ENCODE measurements at places on chromosomes 16 and 17.

DNA sequence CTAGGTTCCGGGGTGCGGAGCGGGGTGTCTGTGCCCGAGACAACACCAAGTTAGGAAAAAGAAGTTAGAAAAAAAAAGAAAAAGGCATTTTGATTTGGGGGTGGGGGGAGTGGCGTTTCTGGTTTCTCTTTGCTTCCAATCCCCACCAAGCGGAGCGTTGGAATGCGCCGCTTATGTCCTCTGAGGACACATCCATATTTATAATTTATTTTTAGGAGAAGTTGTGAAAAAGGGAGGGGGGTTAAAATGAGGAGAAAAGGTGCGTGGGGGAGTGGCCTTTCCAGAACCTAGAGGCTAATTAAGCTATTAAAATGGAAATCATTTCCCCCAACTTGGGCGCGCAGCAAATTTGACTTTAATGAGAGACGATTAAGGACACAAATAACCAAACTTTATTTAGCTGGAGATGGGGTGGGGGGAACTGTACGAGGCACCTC lies 232.1 kb downstream of the MRTFB start:
- DNase-seq: no peak

DNA sequence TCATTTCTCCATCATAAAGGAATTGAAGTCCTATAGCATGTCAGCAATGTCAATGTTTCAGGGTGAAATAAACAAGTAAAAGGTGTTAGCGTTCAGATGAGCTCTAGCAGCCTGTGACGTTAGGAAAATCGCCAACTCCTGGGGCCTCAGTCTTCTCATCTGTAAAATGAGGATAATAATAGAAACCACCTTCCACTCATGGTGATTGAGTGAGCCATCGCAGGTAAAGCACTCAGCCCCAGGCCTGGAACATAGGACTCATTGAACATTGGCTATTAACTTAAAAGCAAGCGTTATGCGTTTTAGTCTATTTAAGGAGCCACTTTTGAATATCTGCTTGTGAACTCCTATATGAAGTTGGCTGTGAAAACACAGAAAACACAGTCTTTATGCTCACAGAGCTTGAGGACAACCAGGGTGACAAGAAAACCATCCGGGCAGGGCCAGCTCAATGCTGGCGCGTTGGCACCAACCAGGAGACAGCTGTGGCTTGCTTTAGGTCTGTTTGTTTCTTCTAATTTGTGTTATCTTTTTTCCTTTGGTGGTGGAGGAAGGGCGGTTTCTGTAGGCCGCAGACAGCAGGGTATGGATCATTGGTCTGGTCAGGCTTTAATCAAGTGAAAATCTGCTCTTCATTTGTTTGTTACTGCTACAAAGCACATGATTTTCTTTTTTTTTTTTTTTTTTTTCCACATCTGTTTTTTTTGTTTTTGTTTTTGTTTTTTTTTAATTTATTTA lies 35.7 kb upstream of the MED9 start:
- no peak for DNase-seq

- no peak for DNase-seq
Observed at GRCh38 chr16:67844497-67844896, 2.2 kb upstream of the NUTF2 start.

DNA sequence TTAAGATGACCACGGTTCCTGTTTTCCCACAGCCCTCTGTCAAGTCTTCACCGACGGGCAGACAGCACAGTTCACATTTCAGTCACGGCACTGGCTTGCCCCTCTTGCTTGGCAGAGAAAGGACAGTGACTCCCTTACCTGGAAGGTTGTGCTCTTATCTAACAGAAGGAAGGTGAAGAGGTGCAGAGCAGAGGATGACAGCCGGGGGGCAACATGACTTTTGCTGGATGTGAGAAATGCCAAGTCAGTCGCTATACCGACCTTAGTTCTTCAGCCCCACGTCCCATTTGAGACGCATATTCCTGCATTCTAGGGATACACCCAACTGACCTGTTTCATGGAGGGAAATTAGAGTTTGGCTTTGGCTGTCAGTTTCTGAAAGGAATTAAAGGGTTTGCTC lies 492.3 kb downstream of the NPIPA7 start:
- no peak for DNase-seq

GRCh38 chr17:4599505-4600281 lies 15.4 kb downstream of the SMTNL2 start:
- DNase-seq: no peak
